ENCODE measurements at places on chromosomes 3 and 15. TPM values are rescaled to one million over a fixed set of nuclear protein-coding genes. Genes with fewer than 3 reads are reported as not detected.

The HTR3E gene
- total RNA-seq, result not detected

The MEGF11 gene
- 2.6 TPM for total RNA-seq

The C2CD4A gene
- 0.20 TPM for total RNA-seq

The ZBED2 gene
- total RNA-seq, result not detected

The FOXL2NB gene
- 0.15 TPM for total RNA-seq

The LRRN1 gene
- total RNA-seq, result 127 TPM

DNA sequence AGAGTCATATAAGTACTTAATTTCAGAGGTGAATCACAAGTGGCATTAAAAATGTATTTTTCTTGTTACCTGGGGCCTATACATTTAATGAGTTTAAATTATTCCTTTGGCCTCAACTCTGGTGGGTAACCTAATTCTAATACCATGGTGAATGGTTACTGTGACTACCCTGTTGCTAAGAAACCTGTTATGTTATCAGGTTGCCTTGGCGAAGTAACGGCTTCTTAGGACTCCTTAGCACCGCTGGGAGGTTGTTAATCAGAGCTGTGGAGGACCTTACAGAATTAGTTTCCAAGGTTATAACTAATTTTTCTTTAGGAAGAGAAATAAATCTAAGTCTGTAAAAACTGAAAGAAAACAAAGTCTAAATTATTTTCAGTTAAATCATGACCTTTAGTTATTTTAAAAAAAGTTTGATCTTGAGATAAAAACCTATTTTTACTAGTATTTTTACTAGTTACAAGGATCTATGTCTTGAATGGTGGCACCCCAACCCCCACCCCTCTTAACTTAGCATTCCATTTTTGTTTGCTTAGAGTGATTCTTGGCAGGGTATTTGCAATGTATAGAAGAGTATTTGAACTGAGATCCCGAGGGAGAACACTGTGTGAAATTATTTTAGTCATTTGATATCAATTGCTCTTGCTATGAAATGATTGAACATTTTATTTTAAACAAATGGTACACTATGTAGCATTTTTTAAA lies 155.5 kb downstream of the FNDC3B start:
- DNase-seq, result no peak

- no peak for DNase-seq
Observed at GRCh38 chr3:157752554-157752953, 249.3 kb upstream of the VEPH1 start.

DNA sequence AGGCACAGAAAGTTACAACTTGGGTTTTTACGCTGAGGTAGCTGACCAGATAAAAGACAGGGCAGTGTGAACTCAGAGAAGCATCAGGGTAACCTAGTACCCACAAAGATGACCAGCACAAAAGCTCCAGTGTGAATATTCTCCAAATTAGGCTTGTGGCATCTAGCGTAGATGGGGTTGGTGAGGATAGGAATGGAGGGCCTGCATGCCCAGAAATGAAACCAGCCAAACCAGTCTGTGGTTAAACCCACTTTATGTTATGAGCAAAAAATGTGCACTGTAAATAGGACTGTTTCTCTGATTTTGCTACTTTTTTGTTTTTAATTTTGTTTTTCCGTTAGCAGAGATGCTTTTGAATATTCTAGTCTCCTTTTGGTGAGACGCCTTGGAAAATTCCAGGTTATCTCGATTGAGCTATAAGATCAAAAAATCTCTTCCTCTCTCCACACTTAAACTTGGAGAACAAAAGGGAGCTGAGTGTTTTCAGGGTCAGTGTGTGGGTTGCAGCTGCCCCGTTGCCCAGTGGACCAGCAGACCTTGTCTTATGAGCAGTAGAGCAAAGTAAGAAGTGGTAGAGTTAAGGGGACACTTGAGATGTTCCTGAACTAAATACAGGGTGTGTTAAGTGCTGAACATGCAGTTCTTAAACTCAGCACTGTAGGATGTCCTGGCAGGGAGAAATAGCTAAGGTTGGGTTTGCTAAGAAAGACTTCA lies 132.9 kb downstream of the C3orf38 start:
- DNase-seq, result no peak

DNA sequence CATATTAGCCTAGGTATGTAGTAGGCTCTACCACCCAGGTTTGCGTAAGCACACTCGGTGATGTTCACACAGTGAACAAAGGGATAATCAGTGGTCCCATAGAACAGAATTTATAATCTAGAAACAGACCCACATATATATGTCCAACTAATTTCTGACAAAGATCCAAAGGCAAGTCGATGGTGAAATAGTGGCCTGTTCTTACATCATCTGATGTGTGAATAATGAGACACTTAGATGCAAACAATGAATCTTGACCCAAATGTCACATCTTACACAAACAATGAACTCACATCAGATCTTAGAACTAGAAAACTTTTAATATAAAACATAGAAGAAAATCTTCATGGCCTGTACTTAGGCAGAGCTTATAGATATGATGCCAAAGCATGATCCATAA lies 17.6 kb upstream of the TM2D3 start:
- DNase-seq, result no peak

GRCh38 chr3:156761007-156761406 lies 65.1 kb upstream of the LEKR1 start:
- DNase-seq, result no peak

- no peak for DNase-seq
Observed at GRCh38 chr15:83109532-83109931, 2.1 kb downstream of the TM6SF1 start.

- no peak for DNase-seq
Observed at GRCh38 chr3:159964166-159964973, 24.3 kb upstream of the IL12A start.

DNA sequence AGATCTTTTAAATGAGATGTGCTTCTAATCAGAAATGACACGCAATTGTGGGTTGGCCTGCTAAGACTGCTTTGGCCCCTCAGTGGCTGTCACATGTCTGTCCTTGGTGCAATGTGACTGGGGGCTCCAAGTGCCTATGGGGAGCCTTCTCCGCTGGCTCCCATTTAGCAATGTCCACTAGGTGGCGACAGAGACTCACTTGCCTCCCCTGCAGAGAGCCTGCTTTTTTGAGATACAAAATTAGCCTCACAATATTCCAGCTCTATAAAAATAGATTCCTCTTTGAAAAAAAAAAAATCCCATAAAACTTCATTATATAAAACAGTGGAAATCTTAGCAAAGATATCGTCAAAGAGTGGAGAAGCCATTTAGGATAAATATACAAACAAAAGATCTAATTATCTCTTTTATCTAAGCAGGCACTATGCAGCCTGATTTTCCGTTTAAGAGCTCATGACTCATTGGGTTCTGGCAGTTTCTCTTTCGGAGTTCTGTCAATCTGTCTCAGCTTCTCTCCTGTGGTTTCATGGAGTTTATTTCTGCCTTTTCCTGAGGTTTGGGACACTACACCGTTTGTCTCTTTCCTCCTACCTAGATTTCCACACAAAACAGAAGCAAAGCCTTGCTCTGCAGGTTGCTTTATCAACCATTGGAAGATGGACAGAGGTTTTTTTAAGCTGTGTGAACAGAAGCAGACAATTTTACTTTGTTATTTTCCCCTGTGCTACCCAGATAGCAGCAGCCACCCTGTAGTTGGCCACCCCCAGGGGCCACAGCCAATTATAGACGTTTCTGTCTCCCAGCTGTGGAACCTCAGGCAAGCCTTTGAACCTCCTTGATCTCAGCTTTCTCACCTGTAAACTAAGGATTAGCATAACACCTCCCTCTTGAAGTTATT lies 68.4 kb upstream of the TNFAIP8L3 start:
- peak; percentile 76 for DNase-seq

DNA sequence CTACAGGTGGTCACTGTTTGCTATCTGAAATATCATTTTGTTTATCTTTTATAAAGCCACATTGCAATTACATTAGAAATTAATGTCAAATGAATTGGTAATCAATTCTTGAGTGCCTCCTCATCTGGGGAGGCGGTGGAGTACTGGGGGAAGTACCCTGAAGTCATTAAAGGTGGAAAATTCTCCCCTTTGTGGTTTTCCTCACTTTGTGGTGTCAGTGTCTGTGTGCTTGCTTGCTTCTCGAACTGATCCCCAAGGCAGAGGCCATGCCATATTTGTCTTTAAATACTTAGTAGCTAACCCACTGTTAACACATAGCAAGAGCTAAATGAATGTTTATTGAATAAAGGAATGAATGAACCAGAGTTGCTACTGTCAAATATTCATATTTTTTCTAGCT lies 40.5 kb upstream of the CCK start:
- DNase-seq, result no peak

- DNase-seq, result no peak
Observed at GRCh38 chr3:89108291-89108550, 800 bp downstream of the EPHA3 start.

GRCh38 chr3:16929311-16929710 lies 44.6 kb downstream of the PLCL2 start:
- no peak for DNase-seq

GRCh38 chr3:190009614-190010013 lies 111.1 kb downstream of the P3H2 start:
- DNase-seq, result no peak

DNA sequence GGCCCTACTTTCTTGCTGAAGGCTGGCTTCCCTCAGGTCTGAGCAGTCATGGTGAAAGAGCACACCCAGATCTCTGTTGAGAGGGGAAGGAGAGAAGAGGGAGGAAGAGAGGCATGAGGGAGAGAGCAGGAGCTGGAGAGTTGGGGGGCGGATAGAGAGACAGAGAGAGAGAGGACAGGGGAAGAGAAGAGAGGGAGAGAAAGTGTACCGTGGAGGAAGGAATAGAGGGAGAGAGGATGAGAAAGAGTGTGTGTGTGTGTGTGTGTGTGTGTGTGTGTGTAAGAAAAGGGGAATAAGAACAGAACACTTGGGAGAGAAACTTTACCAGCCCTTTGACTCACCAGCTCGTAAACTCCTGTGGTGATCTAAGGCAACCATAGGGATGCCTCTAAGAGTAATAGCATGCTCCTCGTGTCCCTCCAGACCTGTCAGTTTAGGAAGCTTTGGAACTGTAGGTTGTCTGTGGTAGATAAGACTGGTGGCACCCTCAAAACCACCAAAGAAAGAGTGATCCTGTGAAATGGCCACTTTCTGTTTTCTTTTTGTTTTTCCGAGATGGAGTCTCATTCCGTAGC lies 18.2 kb downstream of the ZNF592 start:
- DNase-seq, result no peak

- no peak for DNase-seq
Observed at GRCh38 chr3:139491027-139491700, 14.8 kb upstream of the RBP2 start.

DNA sequence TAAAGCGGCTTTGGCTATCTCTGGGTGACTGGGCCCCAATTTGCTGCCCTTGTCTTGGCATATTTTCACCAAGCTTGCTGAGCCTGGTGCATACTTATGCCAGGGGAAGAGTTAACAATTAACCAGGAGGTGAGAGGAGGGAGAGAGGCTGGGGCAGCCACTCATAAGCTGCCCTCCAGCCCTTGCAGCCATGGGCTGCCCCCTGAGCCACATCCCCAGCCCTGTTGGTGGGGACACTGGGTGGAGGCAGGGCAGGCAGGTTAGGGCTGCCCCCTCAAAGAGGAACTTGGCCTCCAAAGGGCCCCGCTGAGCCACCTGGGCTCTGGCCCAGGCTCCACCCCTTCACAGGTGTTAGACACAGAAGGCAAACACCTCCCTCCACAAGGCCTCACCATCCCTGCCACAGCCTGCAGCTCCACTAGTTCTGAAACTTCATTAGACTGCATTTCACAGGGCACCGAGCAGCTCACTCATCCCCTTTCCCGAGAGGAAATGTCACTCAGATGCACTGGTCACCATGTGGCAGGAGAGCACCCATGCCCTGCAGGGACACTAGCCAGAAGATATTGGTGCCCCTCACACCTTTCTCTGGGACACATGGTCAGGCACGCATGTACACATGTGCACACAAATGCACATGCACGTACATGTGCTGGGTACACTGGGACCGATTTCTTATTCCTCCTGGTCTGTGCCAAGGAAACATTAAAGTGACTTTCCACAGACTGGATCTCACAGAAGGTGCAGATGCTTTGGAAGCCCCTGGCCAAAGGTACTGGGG lies 20.2 kb downstream of the AMOTL2 start:
- DNase-seq, result no peak

GRCh38 chr15:60961541-60962485 lies 267.3 kb downstream of the RORA start:
- DNase-seq, result no peak

- no peak for DNase-seq
Observed at GRCh38 chr3:155690921-155691320, 54.0 kb downstream of the PLCH1 start.

- DNase-seq, result no peak
Observed at GRCh38 chr3:99645277-99646106, 7.1 kb downstream of the COL8A1 start.

DNA sequence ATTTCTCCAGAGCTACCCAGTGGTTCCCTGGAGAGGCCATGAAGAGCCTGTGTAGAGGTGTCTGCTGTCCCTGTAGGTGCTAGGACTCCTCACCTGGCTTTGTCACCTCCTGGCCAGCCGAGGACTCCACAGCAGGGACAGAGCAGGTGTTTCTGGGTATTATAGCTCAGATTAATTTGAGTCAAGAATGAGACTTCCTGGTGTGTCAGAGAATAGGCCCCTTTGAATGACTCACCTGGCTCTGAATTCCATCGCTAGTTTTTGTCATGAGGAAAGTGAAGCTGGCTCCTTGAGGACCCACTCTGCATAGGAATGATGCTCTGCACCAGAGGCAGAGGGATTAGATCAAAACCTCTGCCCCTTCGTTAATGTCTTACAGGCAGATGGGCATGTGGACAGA lies 167.5 kb upstream of the TOPAZ1 start:
- no peak for DNase-seq
